ENCODE measurements at places on chromosomes 2 and 18.

- no peak for DNase-seq
These were observed 124.0 kb downstream of the GAREM1 start for GRCh38 chr18:32346671-32347070.

- DNase-seq: no peak
These were observed 415.3 kb downstream of the ZNF521 start for GRCh38 chr18:24936691-24937090.

- no peak for DNase-seq
These were observed 64.6 kb downstream of the NEB start for GRCh38 chr2:151669585-151670081.

GRCh38 chr2:217325816-217326215 is 466.0 kb upstream of the TNP1 start:
- DNase-seq: no peak

DNA sequence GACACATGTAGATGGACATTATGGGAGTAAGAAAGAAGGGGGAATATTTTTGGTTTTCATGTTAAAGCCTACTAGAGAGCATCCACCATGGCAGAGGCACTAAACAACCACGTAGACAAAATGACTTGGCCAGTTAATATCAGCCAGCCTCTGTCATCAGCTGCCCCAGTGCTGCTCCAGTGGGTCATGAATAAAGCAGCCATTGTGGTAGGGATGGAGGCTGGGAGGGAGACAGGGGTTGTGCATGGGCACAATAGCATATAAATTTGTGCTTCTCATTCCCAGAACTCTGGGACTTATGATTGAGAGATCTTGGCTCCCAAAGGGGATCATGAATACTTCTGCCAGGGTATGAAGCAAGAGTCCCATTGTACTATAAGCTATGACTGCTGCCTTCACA is 31.1 kb upstream of the CXCR4 start:
- no peak for DNase-seq

GRCh38 chr18:49051311-49051967 is 100.7 kb upstream of the SMAD7 start:
- DNase-seq: no peak

DNA sequence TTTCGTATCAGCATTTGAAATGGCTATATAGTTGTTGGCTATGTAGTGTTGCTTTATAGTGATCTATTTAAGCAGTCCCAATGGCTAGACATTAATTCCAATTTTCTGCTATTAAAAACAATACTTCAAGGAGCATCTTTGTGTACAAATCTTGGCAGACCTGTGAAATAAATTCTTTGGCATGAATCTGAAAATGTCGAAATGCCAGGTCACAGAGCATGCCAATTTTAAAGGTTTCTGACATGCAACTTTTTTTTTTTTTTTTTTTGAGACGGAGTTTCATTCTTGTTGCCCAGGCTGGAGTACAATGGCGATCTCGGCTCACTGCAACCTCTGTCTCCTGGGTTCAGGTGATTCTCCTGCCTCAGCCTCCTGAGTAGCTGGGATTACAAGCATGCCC is 26.8 kb upstream of the CABLES1 start:
- no peak for DNase-seq

GRCh38 chr2:174120346-174120745 is 128.0 kb downstream of the OLA1 start:
- peak; percentile 14 for DNase-seq

- DNase-seq: no peak
These were observed 62.1 kb downstream of the C18orf63 start for GRCh38 chr18:74377776-74378175.

DNA sequence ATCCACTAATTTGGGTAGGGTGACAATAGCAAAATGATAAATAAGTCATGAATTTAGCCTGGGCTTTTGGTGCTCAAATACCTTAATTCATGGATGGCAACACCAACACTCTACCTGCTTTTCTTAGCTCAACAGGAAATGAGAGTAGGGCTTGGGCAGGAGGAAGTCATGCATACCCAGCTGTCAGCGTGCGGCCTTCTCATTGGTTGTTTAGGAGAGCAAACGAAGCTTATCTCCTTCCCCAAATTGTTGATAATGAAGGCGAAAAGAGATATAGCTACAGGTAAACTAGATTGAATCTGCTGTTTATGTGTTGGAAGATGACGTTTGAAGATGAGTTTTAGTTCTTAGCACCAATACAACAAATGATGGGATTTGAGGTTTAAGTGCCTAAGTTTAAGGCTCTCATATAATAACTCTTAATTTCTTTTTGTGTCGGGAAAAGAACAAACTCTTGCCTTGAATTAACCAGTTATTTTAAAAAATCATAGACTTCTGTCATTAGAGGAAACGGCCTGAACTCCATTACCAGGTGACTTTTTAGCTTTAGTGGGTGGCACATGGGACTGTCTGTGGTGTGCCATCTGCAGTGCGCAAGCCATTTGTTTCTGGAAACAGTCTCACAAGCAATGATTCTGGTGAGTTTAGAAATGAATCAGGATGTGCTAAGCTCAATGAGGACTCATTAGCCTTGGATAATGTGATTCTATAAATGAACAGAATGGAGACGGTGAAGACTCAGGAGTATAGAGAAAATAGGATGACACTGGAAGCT is 19.8 kb downstream of the MAP4K4 start:
- peak; percentile 28 for DNase-seq

GRCh38 chr18:62294073-62294472 is 31.0 kb upstream of the TNFRSF11A start:
- DNase-seq: no peak

DNA sequence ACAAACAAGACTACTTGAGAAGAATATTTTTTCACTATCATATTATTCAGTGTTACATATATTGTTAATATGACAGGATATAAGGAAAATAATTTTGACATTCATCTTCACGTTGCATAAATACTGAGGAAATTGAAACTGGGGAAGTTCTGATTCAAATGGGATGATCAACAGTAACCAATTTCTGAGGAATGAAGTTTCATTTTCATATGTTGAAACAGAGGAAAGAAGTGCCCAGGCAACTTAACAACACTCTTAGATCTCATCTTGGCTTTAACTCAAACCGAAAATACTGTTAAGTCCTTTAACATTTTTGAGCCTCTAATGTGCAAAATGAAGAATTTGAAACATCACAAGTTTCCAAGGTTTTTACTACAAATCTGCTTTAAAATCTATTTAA is 612.2 kb upstream of the VRK2 start:
- DNase-seq: no peak

GRCh38 chr2:218194880-218195279 is 22.1 kb upstream of the ARPC2 start:
- no peak for DNase-seq

DNA sequence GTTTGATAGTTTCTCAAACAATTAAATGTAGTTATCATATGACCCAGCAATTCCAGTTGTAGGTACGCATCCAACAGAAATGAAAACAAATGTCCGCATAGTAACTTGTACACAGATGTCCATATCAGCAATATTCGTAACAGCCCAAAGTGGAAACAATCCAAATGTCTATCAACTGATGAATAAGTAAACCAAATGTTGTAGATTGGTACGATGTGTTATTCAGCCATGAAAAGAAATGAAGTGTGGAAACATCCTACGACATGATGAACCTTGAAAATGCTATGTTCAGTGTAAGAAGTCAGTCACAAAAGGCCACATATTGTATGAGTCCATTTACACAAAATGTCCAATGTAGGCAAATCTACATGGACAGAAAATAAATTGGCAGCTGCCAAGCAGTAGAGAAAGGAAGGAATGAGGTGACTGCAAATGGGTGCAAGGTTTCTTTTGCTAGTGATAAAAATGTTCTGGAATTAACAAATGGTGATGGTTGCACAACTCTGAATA is 26.9 kb downstream of the GAREM1 start:
- no peak for DNase-seq

GRCh38 chr2:62293490-62294271 is 97.8 kb downstream of the B3GNT2 start:
- DNase-seq: no peak
